ENCODE measurements at places on chromosomes 11 and 22. TPM values are rescaled to one million over a fixed set of nuclear protein-coding genes. Genes with fewer than 3 reads are reported as not detected.
A peak's percentile ranks its signal among the peaks of the same experiment; 100 is the strongest.

GRCh38 chr22:31133911-31134310 is 6.4 kb downstream of the PLA2G3 start:
- H3K4me3 ChIP-seq: no peak overlapping the region
- H3K27me3 ChIP-seq: no peaks in the 10 kb centered on the region
- DNase-seq: no peak
- no peaks in the 10 kb centered on the region for H3K4me1 ChIP-seq
- no peak overlapping the region for H3K27ac ChIP-seq
- no peaks in the 10 kb centered on the region for H3K36me3 ChIP-seq

DNA sequence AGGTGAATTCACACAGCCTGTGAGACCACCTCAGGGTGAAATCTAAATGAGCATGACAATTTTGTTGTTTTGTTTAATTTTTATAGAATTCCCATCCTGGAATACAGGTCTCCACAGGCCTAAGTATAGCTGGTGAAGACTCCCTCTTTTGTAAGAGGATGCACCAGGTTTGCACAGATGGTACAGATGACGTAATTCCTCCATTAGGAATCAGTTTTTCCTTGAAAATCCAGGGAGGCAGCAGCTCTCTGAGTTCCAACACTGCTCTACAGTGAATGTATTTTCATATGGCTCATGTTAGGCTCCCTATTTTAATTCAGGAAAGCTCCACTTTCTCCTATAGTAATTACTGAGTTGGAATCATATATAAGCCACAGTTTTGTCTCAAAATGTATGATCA is 47.2 kb downstream of the USP28 start:
- H3K27me3 ChIP-seq: no peaks in the 10 kb centered on the region
- no peak overlapping the region for H3K27ac ChIP-seq
- H3K4me1 ChIP-seq: no peaks in the 10 kb centered on the region
- H3K36me3 ChIP-seq: peaks cover 4% of the 10 kb centered on the region

GRCh38 chr22:49598338-49598737 is 229.3 kb downstream of the BRD1 start:
- H3K27me3 ChIP-seq: no peaks in the 10 kb centered on the region
- H3K27ac ChIP-seq: no peak overlapping the region
- no peaks in the 10 kb centered on the region for H3K36me3 ChIP-seq
- DNase-seq: no peak

DNA sequence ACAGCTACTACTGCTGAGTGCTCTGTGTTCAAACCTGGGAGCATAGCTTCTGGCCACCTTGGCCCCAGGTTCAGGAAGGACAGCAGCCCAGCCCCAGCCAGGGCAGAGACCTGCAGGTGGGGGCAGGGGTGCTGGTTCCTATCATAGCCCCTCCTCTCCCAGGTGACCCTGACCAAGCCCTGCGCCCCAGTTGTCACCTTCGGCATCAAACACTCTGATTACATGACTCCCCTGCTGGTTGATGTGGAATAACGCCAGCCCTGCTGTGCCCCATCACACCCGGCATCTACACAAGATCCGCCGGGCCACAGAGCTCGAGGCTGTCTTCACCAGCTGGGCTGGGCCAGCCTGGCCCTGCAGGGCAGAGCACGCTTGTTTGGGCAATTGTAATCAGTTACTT is 6.9 kb downstream of the SCGB1C1 start:
- DNase-seq: no peak
- H3K4me3 ChIP-seq: no peak overlapping the region
- H3K36me3 ChIP-seq: no peaks in the 10 kb centered on the region
- no peaks in the 10 kb centered on the region for H3K4me1 ChIP-seq
- no peaks in the 10 kb centered on the region for H3K27me3 ChIP-seq

GRCh38 chr11:134294664-134295063 is 18.5 kb downstream of the GLB1L3 start:
- no peak for DNase-seq
- H3K4me1 ChIP-seq: no peaks in the 10 kb centered on the region
- no peaks in the 10 kb centered on the region for H3K36me3 ChIP-seq
- no peak overlapping the region for H3K4me3 ChIP-seq
- no peak overlapping the region for H3K27ac ChIP-seq

GRCh38 chr22:44730022-44730393 is 22.4 kb upstream of the ARHGAP8 start:
- no peaks in the 10 kb centered on the region for H3K27me3 ChIP-seq
- H3K36me3 ChIP-seq: no peaks in the 10 kb centered on the region
- H3K4me1 ChIP-seq: no peaks in the 10 kb centered on the region
- no peak overlapping the region for H3K4me3 ChIP-seq

- H3K36me3 ChIP-seq: no peaks in the 10 kb centered on the region
- no peaks in the 10 kb centered on the region for H3K4me1 ChIP-seq
- no peak for DNase-seq
- no peak overlapping the region for H3K27ac ChIP-seq
Measured at GRCh38 chr11:69000831-69001242, 12.2 kb downstream of the MRGPRF start.

DNA sequence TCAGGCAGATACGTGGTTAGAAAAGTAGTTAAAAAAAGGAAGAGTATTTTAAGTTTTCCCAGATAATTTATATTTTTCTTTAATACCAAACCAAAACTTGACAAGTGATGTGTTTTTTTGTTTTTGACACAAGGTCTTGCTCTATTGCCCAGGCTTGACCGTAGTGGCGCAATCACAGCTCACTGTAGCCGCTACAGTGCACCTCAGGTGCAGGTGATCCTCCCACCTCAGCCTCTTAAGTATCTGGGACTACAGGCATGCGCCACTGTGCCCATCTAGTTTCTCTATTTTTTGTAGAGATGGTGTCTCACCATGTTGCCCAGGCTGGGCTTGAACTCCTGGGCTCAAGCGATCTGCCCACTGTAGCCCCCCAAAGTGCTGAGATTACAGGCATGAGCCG is 92.5 kb downstream of the MTMR3 start:
- no peaks in the 10 kb centered on the region for H3K36me3 ChIP-seq
- no peak overlapping the region for H3K4me3 ChIP-seq
- no peak overlapping the region for H3K27ac ChIP-seq
- H3K27me3 ChIP-seq: no peaks in the 10 kb centered on the region
- no peak for DNase-seq

DNA sequence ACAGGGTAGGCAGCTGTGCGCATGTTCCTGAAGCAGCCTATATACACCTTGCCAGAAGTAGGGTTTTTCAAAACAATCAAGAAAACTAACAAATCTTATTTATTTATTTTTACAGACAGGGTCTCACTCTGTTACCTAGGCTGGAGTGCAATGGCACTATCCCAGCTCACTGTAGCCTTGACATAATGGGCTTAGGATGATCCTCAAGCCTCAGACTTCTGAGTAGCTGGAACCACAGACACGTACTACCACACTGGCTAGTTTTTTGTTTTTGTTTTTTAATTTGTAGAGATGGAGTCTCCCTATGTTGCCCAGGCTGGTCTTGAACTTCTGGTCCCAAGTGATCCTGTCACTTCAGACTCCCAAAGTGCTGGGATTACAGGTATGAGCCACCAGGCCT is 25.7 kb downstream of the CLTCL1 start:
- no peak overlapping the region for H3K27ac ChIP-seq
- no peak for DNase-seq
- no peaks in the 10 kb centered on the region for H3K27me3 ChIP-seq
- no peaks in the 10 kb centered on the region for H3K36me3 ChIP-seq
- H3K4me1 ChIP-seq: no peaks in the 10 kb centered on the region

- no peaks in the 10 kb centered on the region for H3K4me1 ChIP-seq
- H3K27ac ChIP-seq: no peak overlapping the region
- no peak overlapping the region for H3K4me3 ChIP-seq
- no peaks in the 10 kb centered on the region for H3K27me3 ChIP-seq
Measured at GRCh38 chr22:42560381-42560780, 6.6 kb downstream of the SERHL2 start.

GRCh38 chr11:130771708-130772107 is 144.6 kb downstream of the SNX19 start:
- no peak for DNase-seq
- H3K4me3 ChIP-seq: no peak overlapping the region
- no peaks in the 10 kb centered on the region for H3K36me3 ChIP-seq
- no peaks in the 10 kb centered on the region for H3K27me3 ChIP-seq
- H3K27ac ChIP-seq: no peak overlapping the region

DNA sequence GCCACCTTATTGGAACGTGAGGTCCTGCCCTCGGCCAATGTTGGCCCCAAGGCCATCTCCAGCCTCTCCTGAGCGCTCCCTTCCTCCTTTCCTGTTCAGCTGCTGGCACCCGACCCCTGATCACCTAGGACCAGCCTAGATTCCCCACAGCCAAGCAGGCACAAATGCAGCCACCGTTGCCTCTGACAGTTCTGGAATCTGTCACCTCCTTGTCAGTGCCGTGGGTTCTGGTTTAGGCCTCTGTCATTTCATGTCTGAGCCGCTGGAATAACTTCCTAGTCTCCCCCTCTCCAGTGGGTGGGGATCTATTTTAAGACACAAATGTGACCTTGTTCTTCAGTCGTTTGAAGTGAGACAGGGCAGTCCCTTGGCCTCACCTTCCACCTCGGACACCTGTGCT is 29.7 kb downstream of the FADS3 start:
- H3K27me3 ChIP-seq: no peaks in the 10 kb centered on the region
- H3K4me1 ChIP-seq: no peaks in the 10 kb centered on the region
- no peak overlapping the region for H3K27ac ChIP-seq
- no peak for DNase-seq

- no peaks in the 10 kb centered on the region for H3K27me3 ChIP-seq
- no peak overlapping the region for H3K4me3 ChIP-seq
- no peaks in the 10 kb centered on the region for H3K36me3 ChIP-seq
- peaks cover 3% of the 10 kb centered on the region for H3K4me1 ChIP-seq
- H3K27ac ChIP-seq: no peak overlapping the region
Measured at GRCh38 chr22:44057401-44057987, 33.4 kb downstream of the PARVB start.

GRCh38 chr11:73998846-73999575 is 9.9 kb downstream of the UCP3 start:
- H3K27me3 ChIP-seq: no peaks in the 10 kb centered on the region
- DNase-seq: no peak
- H3K27ac ChIP-seq: no peak overlapping the region
- no peaks in the 10 kb centered on the region for H3K36me3 ChIP-seq

DNA sequence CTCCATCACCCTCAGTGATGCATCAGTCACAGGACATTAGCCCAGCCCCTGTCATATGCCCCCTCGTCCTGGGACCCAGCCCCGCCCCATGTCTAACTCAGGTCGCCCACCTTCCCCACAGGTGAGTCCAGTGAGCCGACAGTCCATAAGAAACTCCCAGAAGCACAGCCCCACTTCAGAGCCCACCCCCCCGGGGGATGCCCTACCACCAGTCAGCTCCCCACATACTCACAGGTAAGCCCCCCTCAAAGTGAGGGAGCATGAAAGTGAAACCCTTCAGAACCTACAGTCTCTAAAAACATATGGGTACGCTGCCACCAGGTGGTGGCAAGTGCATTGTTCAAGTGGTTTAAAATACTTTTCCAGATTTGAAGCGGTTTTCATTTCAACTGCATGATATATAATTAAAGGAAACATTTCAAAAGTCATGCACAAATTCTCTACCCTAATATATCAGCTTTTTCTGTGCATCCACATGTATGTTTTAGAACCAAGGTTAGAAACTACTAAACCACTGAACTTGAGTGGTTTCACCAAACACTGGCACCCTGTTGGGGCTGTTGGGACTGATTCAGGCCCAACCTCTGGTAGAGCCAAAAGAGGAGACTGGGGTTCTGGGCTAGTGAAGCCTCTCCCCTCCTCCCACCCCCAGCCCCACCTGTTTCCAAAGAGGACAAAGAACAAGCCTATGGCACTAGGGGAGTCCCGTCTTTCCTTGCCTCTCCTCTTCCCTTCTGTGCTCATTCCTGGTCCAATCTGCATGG is 17.3 kb downstream of the EPS8L2 start:
- no peaks in the 10 kb centered on the region for H3K36me3 ChIP-seq
- DNase-seq: peak; percentile 57
- H3K27me3 ChIP-seq: peaks cover 51% of the 10 kb centered on the region
- H3K4me1 ChIP-seq: peaks cover 10% of the 10 kb centered on the region
- no peak overlapping the region for H3K4me3 ChIP-seq

- no peaks in the 10 kb centered on the region for H3K36me3 ChIP-seq
- H3K27me3 ChIP-seq: no peaks in the 10 kb centered on the region
- peaks cover 4% of the 10 kb centered on the region for H3K4me1 ChIP-seq
- no peak overlapping the region for H3K4me3 ChIP-seq
- no peak overlapping the region for H3K27ac ChIP-seq
Measured at GRCh38 chr11:96151501-96151900, 191.5 kb downstream of the MAML2 start.

DNA sequence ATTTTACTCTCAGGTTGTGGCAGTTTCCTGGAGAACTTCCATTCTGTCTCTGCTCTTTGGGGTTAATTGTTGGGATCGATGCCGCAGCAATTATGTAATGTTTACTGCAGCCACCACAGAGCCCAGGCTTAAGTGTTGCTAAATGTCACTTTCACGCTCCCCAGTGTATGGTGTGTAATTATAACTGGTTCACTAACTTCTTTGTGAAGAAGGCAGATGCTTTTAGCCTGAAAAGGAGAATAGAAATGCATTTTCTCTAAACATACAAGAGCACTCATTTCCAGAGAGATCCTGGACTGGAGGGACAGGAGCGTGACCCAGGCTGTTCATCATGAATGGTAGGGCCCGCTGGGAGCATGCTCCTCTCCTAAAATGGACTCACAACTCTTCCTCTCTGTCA is 132.2 kb upstream of the PLET1 start:
- no peaks in the 10 kb centered on the region for H3K4me1 ChIP-seq
- DNase-seq: no peak
- H3K4me3 ChIP-seq: no peak overlapping the region
- H3K27ac ChIP-seq: no peak overlapping the region
- no peaks in the 10 kb centered on the region for H3K27me3 ChIP-seq
- H3K36me3 ChIP-seq: no peaks in the 10 kb centered on the region

DNA sequence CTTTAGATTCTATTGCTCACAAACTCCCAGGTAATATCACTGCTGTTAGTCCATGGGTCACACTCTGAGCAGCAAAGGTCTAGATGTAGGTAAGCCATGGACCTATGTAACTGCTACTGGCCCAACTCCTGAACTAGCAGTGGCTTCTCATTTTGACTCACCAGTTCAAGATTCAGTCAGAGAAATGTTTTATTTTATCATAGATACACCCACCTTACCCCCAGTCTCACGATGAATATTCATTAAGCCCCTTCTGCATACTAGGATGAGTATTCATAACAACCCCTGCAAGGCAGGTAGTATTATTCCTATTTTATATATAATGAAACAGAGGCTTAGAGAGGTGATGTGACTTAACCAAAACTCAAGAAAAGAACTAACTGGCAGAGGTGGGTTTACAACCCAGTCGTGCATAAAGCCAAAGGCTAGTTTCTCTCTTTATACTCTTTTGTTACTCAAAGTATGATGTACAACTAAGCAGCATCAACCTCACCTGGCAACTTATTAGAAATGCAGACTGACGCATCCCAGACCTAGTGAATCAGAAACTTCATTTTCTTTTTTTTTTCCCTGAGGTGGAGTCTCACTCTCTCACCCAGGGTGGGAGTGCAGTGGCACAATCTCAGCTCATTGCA is 957.6 kb upstream of the CCDC90B start:
- no peak overlapping the region for H3K27ac ChIP-seq
- H3K4me1 ChIP-seq: no peaks in the 10 kb centered on the region
- DNase-seq: no peak
- no peak overlapping the region for H3K4me3 ChIP-seq
- no peaks in the 10 kb centered on the region for H3K36me3 ChIP-seq
- no peaks in the 10 kb centered on the region for H3K27me3 ChIP-seq

RAB3IL1 gene
- total RNA-seq: 1.4 TPM

BRSK2 gene
- total RNA-seq: 8.2 TPM

P4HA3 gene
- not detected for total RNA-seq

FJX1 gene
- 53.3 TPM for total RNA-seq

INS gene
- total RNA-seq: not detected

CCDC116 gene
- total RNA-seq: not detected

INSC gene
- 0.87 TPM for total RNA-seq

INCENP gene
- 73.9 TPM for total RNA-seq

MOV10L1 gene
- not detected for total RNA-seq

P2RY6 gene
- total RNA-seq: not detected
